HS-27A (cell line): ENCODE measurements at places on chromosomes 5 and 9.

DNA sequence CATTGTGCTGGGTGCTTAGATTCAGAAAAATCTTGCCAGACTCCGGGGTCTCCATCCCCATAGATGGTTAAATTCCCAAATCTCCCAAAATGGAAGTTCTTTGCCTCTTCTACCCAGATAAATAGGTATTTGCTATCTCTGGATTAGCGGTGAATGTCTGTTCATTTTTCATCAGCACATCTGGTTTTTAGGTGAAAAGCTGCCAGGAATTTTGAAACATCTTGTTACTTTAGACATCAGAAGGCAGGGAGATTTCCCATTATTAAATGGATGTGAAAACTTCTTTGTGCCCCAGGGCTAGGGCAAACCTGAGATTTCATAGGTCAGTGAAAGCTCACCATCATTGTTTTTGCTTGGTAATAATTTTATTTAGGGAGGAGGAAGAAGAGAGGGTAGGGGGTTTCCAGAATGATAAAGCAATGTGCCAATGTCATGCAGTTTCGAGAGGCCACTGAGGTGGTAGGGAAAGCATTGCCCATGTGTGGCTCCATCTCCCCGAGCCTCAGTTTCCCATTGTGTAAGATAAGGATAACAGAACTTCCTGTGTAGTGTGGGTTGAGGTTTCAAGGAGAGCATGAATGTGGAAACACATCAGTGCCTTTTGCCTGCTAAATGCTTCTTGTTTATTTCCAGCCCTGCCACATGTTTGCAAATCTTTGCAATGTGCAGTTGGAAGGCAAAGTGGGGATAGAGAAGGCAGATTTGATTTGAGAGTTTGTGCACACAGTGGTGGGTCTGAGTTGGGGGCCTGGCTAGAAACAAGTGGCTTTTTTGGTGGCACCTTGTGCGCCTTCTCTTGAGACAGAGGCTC, 147.2 kb upstream of the KLF4 start:
- no peak for DNase-seq

GRCh38 chr5:7763621-7764072, 87.3 kb downstream of the CFAP90 start:
- DNase-seq: no peak

DNA sequence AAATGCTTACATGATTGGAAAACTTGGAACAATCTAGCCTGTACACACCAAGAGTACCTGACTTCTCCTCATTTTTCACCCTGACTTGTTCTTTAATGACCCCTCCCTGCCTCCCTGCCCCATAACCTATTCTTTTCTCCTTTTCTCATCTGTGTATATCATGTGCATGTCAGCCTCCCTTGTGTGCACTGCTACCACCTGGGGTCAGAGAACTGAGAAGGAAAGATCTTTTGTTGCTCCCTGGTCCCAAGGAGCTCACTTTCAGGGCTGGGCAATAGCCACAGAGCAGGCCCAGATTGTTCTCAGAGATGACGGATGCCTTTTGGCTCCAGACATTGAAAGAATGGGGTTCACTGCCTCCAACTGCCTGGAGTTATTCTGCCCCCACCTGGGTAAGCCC, 5.1 kb downstream of the MAP1B start:
- DNase-seq: no peak

DNA sequence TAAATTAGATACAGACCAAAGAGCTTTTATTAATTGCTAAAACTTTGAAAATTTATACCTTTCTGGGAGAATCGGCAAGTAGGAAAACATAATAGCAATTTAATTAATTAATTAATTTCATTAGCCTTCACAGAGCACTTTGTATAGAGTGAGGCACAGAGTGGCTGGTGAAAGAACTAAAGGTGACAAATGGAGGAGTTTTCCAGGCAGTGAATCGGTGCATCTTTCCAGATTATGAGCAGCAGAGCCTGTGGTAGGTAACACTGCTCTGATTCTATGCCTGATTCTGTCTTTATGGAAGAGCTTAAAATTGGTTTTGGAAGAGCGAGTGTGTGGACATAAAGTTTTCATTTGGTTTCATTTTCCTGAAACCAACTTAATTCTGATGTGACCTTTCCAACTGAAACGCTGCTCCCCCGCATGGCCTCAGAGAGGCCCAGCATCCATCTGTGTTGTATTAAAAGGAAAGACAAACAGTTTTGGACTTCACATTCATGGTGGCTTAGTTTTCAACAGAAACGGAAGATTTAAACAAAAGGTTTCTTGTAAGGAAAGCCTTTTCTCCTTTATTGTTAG, 188.9 kb upstream of the RPS23 start:
- DNase-seq: no peak

GRCh38 chr9:71630377-71630995, 137.8 kb downstream of the CEMIP2 start:
- no peak for DNase-seq

- no peak for DNase-seq
These were observed 461.7 kb downstream of the CHSY3 start for GRCh38 chr5:130365956-130366355.

DNA sequence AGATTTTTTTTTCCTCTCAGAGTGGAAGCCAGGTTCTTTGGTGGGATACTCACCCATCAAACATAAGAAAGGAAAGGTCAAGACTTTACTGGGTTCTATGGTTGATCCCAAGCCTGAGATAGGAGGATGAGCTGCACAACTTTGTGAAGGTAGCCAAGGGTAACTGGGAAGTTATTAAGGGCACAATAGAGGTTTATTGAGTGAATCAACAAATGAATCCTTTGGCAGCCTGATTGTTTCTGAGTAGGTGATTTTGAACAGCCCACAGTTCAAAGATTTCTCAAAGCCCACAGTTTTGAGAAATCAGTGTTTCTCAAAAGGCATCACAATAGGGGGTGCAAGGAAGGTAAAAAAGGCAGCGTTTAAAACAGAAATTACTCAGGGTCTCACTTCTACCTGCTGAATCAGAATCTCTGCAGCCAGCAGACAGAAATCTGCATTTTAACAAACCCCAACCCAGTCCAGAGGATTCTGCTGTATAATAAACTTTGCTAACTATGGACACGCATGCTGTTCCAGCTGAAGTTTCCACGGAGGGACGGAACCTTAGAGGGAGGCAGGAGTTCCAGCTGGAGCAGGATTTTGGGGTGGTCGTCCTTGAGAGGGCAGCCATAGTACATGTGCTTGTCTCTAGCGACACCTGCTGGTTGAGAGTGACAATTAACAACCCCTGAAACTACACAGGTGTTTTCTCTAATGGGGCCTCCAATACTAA, 32.7 kb upstream of the FSD1L start:
- DNase-seq: peak; percentile 23

DNA sequence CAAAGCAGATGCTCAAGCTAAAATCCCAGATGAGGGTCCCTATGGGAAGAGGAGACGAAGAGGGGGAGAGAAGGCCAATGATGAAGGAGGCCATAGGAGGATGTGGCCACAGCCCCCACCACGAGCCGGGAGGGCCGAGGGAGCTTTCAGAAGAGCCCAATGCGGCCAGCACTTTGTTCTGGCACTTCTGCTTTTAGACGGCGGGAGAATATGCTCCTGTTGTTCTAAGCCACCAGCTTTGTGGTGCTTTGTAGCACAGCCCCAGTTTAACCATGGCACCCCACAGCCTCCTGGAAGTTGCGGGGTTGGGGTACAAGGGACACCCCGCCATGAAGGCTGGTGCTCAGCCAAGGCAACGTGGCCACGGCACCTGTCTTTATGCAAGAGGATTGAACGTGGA, 33.4 kb downstream of the LPCAT1 start:
- no peak for DNase-seq

DNA sequence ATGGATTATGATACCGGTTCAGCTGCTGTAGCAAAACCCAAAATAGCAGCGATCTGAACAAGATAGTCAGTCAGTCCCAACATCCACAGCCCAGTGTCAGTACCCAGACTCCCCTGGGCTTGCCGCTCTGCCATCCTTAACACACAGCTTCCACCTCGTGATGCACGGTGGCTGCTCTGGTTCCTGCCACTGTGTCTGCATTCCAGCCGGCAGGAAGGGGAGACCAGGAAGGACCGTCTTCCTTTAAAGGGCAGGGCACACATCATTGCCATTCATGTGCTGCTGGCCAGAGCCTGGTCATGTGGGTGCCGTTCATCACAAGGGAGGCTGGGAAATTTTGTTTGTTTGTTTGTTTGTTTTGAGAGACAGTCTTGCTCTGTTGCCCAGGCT, 131.0 kb upstream of the IER5L start:
- no peak for DNase-seq

DNA sequence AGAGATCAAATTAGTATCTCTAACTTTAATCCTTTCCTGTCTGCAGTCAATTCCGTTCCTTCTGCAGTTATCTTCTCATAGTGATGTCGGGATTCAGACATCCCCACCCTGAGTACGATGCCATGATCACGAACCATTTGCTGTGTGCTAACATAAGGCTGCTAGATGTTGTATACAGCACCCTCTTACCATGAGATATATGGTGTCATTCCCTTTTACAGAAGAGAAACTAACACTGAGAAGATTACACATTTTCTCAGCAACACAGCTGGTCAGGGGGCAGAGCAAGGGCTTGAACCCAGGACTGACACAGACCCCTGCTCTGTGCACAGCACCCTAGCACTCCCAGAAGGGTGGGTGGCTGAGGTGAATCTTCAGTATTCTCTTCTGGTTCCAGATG, 46.9 kb upstream of the HSD17B4 start:
- DNase-seq: no peak

DNA sequence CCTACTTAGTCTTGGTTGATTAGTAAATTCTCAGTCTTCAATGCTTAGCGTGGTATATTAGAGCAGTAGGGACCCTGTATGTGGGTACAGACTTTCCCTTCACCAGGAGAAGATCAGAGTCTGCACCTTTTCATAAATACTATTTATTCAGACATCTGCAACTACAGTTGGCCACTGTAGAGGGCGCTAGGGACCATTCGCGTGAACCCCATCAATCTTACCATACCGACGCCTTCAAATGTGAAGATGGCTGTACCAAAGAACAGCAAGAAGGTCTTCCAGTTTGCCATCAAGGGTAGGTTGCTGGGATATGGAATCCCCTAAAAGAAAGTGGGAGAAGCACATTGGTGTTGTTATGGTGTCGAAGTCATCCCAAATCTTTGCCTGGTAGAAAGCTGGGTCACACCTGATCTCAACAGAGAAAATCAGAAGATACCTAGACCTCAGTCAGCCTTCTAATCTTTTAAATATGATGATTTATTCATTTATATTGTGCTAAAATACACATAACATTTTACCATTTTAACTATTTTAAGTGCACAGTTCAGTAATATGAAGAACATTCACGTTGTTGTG, 19.1 kb downstream of the SLC36A3 start:
- no peak for DNase-seq

DNA sequence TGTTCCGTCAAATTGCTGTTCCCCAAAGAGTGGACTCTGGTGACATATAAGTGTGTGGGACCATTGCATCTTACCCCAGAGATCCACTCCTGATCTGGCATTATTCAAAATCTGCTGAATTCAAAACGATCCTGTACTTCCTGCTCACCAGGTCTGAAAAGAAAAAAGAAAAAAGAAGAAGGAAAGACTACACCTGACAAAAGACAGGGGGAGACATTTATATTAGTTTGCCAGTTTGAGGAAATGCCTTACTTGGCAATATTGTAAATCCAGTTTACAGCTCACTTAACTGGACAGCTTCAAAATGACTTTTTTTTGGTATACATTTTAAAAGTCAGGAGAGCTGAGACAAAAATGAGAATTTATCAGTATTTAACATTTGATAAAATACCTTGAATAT, 15.0 kb upstream of the GRHPR start:
- DNase-seq: no peak

DNA sequence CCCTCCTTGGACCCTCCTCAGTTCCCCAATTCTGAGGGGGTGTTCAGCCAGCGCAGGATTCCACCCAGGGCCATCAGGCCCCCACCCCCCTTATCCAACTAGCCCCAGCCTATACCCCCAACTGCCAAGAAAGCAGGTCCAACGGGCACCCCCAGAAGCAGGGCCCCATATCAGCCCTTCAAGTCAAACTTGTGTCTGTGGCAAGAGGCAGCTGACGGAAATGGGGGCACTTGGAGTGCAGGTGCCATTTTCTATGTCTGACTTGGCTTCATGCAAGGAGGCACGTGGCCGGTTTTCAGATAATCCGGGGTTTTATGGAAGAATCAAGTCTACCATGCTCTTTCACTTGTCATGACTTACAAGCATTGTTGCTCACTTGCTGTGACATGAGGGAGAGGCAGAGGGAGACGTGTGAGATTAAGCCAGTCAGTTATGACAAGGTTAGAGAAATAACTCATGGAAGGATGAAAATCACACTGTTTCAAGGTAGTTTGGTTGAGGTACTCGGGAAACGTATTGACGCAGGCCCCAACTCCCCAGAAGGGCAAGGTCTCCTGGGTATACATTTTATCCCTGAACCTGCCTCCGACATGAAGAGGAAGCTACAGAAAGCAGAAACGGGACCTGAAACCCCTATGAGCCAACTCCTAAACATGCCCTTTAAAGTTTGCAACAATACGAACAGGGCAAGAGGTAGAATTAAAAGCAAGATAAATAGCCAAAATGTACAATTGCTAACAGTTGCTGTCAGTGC, 26.5 kb upstream of the CLPTM1L start:
- DNase-seq: no peak

- DNase-seq: no peak
These were observed 42.1 kb downstream of the NADK2 start for GRCh38 chr5:36199620-36200019.

GRCh38 chr9:81479573-81479972, 209.8 kb downstream of the TLE1 start:
- DNase-seq: no peak
